ENCODE measurements at places on chromosomes 1 and 21. TPM values are rescaled to one million over a fixed set of nuclear protein-coding genes. Genes with fewer than 3 reads are reported as not detected.

GRCh38 chr1:41902159-41902577 lies 16.6 kb downstream of the HIVEP3 start:
- DNase-seq, result no peak

The VWA5B1 gene
- 0.45 TPM for polyA plus RNA-seq

GRCh38 chr1:24058671-24059455 lies 53.1 kb downstream of the MYOM3 start:
- no peak for DNase-seq

GRCh38 chr1:204150702-204151551 lies 917 bp downstream of the ETNK2 start:
- no peak for DNase-seq

- DNase-seq, result peak; percentile 6
These were observed 397.9 kb downstream of the HHAT start for GRCh38 chr1:210726621-210727020.

GRCh38 chr1:28719332-28719619 lies 17.5 kb upstream of the YTHDF2 start:
- no peak for DNase-seq
